Activated gamma-delta T cell treated with anti-CD3 and anti-CD28 coated beads, Interleukin-2, amount 50 U/mL, for 16 hours (primary cell): ENCODE measurements at places on chromosomes 13 and 19.

- DNase-seq = no peak
Observed at GRCh38 chr19:27986299-27986698, 1226.7 kb downstream of the UQCRFS1 start.

DNA sequence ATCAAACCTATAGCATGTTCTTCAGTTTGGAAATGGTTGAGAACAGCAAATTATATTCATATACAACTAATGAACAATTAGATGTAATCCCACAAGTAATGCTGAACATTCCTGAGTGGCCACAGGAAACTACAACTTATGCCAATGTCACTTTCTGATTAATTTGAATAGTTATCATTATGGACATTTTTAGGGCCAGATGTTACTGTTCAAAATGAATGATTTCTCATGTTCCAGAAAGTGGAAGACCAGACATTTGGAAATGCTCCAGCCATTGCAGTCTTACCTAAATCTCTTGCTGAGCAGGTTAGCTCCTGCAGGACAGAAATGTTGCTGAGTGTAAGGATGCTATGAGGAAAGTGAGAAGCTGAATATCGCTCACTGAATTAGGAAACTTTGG is 819.8 kb downstream of the PCDH9 start:
- no peak for DNase-seq

GRCh38 chr19:58086825-58087710 is 11.0 kb downstream of the ZSCAN18 start:
- DNase-seq = no peak

GRCh38 chr19:6772028-6772865 is at the start of gene VAV1:
TSS of gene VAV1 (plus strand) at chr19:6772708. CDS start at chr19:6772808, 100 bp downstream.
- peak; percentile 72 for DNase-seq

DNA sequence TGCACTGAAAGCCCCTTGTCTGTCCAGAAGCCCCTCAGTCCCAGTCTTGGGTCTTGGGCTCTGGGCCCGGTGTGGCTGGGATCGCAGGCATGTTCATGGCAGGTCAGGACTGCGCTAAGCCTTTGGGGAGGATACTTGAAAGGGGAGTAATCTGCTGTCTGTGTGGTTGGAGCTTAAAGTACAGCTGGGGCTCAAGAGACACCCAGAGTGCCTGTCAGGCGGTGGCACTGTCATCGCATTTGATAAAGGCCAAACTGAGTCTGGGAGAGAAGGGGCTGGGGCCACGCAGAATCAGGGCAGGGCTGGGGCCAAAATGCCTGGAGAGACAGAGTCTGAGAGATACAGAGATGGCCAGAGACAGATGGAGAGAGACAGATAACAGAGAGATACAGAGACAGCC is 4.2 kb upstream of the CILP2 start:
- DNase-seq = no peak

DNA sequence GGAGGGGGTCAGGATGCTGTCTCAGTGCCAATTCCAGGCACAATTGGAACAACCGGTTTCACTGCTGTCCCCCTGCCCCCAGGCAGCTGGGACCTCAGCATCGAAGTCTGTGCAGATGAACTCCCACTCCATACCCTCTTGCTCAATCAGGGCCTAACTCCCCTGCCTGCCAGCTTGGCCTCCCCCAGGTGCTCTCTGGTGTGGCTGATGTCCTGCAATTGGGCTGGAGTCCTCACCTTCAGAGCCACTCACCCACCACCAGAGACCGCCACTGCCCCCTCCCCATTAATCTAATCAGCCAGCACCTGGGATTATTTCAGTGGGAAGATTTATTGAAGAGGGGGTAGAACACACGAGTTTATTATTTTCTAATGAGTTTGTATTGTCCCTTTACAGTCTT is 118.8 kb downstream of the MIPEP start:
- DNase-seq = no peak

DNA sequence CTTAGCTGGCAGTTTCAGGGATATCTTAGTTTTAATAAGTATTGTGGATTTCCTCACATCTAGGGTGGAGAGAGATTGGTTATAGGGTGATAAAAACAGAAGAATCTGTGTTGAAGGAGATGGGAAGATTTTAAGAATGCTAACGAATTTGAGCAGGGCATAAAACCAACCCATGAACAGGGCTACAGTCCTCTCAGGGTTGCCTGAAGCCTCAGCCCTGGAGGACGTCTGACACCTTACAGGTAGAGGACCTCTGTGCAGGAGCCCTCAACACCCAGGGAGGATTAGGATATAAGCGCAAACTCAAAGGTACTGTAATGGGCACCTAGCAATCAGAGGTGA is 461 bp upstream of the WASF3 start:
- no peak for DNase-seq

DNA sequence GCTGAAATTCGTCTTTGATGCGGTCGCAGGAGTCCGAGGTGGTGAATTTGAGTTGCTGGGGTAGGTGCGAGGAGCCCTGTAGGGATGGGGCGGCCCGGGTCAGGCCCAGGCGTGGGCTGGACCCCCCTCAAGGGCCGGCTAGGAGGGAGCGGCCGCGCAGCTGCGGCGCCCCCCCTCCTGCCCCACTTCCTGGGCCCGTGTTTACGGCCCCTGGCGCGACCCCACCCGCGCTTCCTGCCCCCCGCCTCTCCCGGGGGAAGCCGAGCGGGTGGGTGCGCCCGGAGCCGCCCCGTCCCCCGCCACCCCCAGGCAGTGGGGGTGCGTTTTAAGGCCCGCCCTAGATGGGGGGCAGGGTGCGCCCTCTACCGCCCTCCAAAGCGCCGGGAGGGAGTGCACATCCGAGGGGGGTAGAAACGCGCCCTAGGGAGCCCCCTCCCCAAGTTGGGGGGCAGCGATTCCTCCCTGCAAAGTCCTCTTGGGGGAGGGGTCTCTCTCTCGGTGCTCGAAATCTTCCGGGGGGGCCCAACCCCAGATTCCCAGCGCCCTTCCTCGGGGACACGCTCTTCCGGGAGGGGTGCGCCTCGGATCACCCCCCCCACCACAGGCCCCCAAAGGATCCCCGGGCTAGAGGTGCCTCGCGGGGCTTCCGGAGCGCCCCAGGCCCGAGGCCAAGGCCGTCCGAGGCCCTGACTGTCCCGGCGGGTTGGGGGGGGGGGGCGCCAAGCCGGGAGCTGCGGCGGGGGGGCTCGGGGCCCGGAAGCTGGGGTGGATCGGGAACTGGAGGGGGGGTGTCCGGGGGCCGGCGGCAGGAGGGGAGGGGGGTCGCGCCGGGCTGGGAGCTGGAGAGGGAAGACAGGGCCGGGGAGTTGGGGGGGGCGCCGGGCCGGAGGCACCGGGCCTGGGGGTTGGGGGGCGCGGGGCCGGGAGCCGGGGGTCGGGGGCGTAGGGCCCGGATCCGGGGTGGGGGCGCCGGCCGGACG is 823 bp downstream of the TLE5 start:
- DNase-seq = peak; percentile 58

GRCh38 chr13:98657506-98658085 is 80.7 kb upstream of the STK24 start:
- no peak for DNase-seq

GRCh38 chr13:97892717-97893116 is 60.8 kb upstream of the IPO5 start:
- no peak for DNase-seq

- no peak for DNase-seq
Observed at GRCh38 chr13:87656306-87656705, 14.9 kb upstream of the SLITRK5 start.

- DNase-seq = no peak
Observed at GRCh38 chr19:53844849-53845246, 20.7 kb upstream of the NLRP12 start.

DNA sequence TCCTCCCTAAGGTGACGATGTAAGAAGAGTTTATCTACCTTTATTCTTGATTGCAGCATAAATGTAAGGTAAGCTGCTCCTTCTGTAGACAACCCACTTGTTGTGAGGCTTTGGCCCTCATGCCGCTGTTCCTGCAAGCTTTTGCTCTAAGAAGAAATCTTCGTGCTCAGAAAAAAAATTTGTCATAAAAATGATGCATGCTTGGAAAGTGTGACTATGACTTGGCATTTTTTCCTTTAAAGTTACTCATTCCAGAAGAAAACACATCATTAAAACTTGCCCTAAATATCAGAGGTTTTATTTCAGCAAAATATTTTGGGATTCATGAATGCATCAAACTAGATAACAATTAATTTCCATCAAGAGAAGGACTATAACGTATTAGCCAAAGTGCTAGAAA is 39.8 kb downstream of the KCTD12 start:
- no peak for DNase-seq

- DNase-seq = no peak
Observed at GRCh38 chr19:55451965-55452748, 9.1 kb upstream of the SHISA7 start.

- no peak for DNase-seq
Observed at GRCh38 chr19:35447606-35448469, at the start of gene FFAR2. TSS of gene FFAR2 (plus strand) at chr19:35448257. CDS start at chr19:35449715, 1,458 bp downstream.

DNA sequence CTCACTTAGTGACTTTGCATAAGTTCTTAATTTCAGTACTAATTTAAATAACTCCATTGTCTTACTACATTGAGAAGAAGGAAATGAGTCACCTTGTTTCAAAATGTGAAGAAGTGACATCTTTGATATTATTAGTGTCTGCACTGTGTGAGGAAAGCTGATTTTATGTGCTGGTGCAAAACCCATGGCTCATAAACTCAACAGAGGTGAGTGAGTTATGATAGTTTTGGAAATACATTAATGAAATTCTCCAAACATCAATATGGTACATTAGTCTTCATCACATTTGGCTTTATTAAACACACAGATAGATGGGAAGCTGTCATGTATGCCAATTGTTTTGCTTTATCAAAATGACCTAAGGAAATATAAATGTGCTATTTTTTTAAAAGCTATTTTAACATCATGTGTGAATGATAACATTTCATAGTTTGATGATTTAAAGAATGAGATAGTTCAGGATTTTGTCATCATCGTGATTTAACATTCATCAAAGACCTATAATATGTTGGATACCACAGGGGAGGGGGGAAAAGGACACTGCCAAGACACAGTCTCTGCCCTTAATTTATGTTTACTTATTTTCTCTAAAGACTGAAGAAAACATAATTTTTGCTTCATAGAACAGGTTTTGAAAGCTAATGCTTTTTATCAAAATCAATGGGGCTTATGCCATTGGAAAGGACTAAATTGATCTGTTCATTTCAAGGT is 902.3 kb upstream of the SLITRK1 start:
- no peak for DNase-seq

- DNase-seq = no peak
Observed at GRCh38 chr19:31168106-31168625, 181.1 kb downstream of the TSHZ3 start.

- DNase-seq = no peak
Observed at GRCh38 chr19:13398780-13399726, 107.2 kb downstream of the CACNA1A start.

GRCh38 chr13:46473806-46474205 is 79.2 kb upstream of the LRCH1 start:
- no peak for DNase-seq

DNA sequence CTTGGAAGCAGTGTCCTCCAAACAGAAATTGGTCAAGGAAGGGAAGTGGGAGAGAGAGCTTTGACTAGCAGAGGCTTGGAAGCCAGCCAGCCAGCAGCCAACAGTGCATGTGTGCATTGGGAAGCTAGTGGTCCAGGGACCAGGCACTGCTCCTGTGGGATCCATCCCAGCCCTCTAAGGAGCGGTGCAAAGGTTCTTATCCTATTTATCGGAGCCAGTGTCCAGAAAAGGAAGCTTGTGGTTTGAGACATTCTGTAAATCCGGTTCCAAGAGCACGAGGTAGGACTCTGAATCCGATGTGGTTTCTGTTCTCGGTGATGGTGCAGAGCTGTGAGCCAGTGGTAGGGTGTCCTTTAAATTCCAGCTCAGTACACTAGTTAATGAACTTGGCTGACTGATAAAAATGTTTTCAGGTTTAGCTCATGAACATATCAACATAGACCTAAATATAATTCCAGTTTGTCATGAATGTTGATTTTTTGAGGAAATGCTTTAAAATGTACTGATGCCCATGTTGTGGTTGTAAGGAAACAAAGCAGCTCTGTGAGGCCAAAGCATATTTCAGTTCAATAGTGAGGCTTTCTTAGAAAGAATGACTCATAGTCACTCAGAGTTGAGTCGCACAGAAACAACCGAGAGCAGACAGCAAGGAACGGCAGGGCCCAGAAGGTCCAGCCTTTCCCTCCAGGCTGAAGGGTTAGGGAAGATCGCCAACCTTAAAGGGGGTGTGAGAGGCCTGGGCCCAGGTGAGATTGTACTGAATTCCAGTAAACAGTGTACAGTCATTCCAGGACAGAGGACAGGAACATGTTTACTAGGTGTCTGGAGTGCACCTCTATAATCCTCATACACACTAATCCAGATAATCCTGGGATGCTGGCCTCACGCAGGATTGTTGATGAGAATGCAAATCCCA is 21.5 kb upstream of the GARRE1 start:
- DNase-seq = no peak

- no peak for DNase-seq
Observed at GRCh38 chr13:64371045-64371444, 2859.1 kb downstream of the PCDH9 start.

GRCh38 chr19:3100331-3100730 is 6.2 kb downstream of the GNA11 start:
- no peak for DNase-seq

DNA sequence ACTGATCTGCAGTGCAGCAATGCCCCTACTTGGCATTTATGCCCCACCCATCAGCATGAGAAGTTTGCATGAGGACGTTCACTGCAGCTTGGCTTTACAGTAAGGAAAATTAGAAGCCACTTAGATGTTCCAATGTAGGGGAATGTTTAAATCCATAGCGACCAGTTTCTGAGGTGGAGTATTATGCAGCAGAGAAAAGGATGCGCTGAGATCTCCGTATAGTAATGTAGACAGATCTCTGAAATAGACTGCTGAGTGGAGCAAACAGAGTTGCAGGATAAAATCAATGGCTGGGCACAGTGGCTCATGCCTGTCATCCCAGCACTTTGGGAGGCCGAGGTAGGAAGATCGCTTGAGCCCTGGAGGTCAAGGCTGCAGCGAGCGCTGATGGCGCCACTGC is 10.1 kb downstream of the PGPEP1 start:
- no peak for DNase-seq

- no peak for DNase-seq
Observed at GRCh38 chr13:75936791-75937190, 300.7 kb downstream of the LMO7 start.

DNA sequence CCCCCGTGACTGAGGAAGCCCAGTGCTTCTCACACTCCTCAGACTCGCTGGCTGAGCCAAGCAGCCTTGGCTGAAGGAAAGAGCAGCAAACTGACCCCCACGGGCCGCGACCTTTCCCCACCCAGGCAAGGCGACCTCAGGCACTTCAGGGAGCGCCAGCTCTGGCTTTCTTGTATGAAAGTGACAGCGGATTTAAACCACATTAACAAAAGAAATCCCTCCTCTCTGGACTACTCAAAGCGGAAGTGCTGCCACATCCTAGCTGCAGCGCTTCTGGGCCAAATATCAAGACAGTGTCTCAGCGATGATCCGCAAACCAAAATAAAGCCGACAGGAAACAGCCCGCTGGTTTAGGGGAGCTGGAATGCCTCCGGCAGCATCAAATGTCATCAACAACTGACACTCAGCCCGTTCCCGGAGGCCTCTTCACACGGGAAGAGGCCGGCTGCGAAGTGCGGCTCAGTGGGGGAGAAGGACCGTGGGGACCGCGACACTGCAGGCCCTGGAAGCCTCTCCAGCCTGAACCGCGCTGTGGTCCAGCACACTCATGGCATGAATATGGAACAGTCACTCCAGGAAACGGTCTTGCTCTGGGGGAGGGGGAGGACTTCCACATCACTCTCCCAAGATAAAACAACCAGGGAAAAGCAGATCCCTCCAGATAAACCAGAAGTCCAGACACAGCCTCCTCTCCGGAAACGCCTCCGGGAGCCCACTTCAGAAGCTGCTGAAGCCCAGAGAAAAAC is 1.4 kb downstream of the RASA3 start:
- no peak for DNase-seq

- DNase-seq = no peak
Observed at GRCh38 chr19:30807278-30807677, 435.1 kb downstream of the ZNF536 start.

GRCh38 chr13:32047088-32047487 is 15.5 kb downstream of the FRY start:
- DNase-seq = no peak
